ENCODE measurements at places on chromosomes 1 and 21.

GRCh38 chr1:98398649-98399048 lies 262.9 kb upstream of the SNX7 start:
- no peak for DNase-seq

DNA sequence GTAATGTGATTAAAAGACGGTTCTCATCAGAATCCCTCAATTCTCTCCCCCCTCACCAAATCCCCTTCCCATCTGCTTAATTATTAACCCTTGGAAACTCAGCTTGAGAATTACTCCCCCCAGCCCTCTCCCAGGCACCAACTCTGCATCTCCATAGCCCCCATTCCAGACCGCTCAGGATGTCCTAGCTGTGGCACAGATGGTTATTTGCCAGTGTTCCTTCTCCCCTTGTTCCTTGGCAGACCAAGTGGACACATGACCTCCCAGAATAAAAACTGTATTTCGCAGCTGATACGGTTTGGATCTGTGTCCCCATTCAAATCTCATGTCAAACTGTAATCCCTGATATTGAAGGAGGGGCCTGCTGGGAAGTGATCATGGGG lies 14.6 kb downstream of the HENMT1 start:
- no peak for DNase-seq

GRCh38 chr1:5891736-5892135 lies 100.5 kb downstream of the NPHP4 start:
- DNase-seq, result peak; percentile 6

DNA sequence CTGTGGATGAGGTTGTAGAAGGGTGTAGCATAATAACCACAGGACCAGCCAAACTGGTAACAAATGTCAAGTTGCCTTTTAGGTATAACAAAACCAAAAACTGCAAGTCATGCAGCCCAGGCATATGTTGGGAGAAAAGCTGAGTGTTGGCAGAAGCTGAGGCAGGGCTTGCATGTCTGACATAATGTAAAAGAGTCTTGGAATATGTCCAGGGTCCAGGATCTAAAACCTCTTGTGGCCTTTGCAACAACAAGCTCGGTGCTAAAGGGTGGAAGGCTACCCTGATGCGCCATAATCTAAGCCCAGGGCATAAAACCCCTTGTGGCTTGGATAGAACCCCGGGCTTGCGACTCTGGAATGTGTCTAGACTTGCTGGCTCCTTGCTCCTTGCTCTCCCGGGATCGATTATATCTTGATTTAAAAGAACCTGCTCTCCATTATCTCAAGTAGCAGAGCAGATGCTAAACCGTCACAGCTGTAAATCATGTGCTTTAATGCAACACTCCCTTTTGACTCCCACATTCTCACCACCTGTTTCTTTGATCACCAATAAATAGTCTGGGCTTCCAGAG lies 26.5 kb upstream of the SLC35A3 start:
- DNase-seq, result no peak

DNA sequence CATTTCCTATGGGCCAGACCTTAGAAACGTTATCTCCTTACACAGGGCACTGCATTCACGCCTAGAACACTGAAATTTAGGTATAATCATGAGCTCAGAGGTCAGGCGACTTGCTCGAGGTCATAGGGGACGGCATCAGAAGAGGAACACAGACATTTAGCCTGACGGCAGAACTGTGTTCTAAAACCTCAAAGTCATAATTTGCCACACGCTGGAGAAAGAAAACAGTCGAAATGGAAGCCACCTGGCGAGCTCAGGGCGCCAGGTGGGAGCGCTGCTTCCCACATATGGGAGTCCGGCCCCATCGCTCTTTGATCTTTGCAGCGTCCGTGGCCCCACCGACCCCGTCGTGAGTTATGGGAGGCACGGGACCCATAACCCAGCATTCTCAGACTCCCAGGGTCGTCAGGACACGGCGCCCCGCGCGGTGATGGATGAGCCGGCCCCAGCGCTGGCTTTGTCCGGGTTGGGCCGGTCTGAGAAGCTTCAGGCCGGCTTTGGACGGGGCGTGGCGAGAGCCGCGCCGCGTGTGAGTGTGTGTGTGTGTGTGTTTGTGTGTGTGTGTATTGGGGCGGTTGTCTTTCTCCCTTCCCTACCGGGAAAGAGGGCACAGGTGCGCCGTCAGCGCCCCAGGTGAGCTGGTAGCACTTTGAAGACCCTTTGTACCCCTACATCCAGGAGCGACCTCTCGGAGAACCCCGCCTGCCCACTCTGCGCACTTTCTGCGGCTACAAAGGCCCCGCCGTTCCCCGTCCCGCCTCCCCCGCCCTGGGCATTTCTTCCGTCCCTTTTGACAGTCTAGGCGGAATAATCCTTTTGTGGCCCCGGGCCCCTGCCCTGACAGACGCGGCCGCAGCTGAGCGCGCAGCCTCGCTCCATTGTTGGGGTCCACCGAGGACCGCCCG lies 861 bp upstream of the DRAXIN start:
- no peak for DNase-seq

DNA sequence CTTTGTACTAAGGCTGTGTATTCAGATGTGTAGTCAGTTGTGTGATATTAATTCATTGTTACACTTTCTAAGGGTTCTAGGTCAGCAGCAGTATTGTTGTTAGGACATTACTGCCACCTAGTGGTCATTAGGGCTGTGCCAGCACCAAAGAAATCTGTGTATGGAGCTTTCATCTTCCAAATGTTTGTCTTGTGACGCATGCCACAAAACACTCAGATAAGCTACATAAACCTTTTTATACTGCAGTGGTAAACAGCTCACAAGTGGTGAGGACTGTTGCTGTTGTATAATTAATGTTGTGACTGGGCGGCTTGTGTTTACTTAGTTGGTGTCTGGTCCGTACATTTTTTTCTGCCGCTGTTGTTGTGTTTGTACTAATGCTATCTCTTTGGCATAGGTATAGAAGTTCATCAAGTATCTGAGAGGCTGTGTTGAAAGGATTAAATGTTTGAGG lies 51.7 kb downstream of the S1PR1 start:
- DNase-seq, result peak; percentile 59

GRCh38 chr1:31095298-31095981 lies 29.9 kb upstream of the PUM1 start:
- no peak for DNase-seq

GRCh38 chr1:47876587-47876963 lies 120.6 kb downstream of the TRABD2B start:
- no peak for DNase-seq

DNA sequence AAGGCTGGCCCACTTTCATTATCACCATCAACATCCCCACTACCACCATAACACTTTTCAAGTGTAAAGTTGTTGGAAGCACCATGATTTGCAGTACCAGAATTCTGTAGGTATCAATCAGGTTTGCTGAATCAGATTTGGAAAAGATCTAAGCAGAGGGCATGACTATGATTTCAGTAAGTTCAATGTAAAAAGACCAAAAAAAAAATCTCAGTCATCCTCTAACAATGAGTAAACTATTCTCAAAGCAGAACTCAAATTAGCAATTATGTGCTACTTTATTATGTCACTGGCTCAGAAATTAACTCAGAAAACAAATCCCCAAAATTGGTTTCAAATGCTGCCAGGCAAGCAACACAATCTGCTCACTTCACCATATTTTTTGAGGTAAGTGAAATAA lies 187.8 kb upstream of the HP1BP3 start:
- no peak for DNase-seq

DNA sequence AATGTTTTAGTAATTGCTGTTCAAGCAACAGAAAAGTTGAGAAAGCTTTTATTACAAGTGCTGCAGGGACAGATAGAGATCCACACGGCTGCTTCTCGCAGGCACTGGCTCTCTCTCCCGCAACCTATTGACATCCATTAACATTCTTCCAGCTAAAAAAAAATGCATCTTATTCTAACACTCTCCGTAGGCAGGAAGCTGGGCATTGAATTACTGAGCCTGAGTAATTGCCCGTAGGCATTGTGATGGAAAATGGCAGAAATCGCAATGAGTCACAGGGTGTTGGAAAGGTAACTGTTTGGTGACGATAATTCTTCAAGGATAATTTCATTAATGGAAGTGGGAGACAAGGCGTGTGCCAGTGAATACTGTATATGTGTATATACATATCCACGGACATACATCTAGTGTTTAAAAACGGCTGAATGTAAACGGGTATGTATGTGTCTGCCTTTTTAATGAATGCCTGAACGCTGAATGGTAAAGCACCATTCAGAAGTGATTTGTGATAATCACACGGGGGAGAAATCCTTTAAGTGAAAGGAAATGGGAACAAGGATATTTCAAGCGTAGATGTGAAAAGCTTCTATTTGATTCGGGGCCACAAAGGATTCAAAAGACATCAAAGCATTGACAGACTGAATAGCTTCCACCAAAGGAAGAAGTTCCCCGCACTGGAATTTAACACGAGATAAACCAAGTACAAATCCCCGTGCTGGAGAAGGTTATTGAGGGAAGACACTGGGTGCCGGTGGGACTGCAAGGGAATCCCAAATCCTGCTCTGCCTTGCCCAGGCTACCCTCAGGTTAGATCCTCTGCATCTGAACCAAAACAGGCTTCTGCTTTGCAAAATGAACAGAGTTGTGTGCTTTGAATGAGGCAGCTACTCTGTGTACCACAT lies 567.2 kb downstream of the NPHP4 start:
- no peak for DNase-seq

- no peak for DNase-seq
These were observed 120.1 kb upstream of the ARHGEF16 start for GRCh38 chr1:3334366-3334765.

DNA sequence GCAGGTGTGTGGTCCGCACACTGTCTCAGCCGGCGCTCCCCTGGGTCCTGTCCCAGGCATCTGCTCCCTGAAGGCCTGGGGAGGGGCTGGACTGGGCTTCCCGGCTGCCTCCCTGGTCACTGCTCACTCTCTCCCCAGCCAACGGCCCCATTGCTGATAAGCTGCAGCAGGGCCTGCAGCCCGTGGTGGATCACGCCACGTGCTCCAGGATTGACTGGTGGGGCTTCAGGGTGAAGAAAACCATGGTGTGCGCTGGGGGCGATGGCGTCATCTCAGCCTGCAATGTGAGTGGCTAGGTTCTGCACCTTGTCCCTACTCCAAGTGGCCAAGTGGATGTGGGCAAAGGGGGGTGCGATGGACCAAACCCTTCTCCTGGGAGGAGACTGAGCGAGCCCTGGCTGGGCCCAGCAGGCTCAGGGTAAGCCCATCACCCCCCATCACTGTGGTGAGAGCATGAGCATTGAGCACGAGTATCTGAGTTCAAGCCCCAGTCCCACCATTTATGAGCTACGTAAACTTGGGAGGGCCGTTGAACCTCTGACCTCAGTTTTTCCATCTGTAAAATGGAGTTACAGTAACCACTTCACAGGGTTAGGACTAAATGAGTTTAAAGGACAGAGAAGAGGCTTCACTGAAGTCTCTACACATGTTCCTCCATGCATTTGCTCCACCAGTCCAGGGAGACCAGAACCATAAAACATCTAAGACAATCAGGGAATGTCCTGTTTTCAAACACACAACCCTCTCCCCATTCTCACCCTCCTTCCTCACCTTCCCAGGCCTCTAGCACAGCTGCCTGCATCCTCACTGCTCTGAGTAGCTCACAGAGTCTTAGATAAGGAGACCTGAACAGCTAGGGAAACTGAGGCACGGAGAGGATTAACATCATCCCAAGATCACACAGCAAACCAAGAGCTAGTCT lies 6.5 kb downstream of the CTRC start:
- no peak for DNase-seq

DNA sequence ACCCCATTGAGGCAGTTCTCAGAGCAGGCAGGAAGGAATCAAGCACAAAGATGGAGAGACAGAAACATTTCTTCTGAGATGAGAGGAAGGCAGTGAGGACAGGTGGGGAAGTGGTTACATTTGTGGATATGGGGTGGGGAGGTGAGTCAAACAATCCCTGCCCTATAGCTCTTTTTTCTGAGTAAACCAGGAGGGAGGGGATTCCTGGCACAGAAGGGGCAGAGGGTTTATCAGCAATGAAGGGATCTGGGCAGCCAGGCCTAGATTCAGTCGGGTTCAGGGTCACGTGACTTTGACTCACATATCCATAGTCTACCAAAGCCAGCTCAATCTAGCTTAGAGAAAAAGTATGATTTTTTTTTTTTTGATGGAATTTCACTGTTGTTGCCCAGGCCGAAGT lies 15.7 kb upstream of the PHC2 start:
- DNase-seq, result no peak

- DNase-seq, result no peak
These were observed 66.0 kb downstream of the TGFB2 start for GRCh38 chr1:218411101-218411500.

- no peak for DNase-seq
These were observed 40.8 kb upstream of the ACOT11 start for GRCh38 chr1:54507033-54507870.

DNA sequence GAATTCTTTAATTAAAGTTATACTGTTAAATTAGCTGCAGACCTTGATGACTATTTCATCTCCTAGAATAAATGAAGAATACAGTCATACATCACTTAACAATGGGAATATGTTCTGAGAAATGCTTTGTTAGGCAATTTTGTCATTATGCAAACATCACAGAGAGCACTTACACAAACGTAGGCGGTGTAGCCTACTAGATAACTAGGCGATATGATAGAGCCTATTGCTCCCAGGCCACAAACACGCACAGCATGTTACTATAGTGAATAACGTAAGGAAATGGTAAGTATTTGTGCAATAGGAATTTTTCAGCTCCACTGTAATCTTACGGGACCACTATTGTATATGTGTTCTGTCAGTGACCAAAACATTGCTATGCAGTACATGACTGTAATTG lies 37.6 kb upstream of the DESI2 start:
- DNase-seq, result no peak

DNA sequence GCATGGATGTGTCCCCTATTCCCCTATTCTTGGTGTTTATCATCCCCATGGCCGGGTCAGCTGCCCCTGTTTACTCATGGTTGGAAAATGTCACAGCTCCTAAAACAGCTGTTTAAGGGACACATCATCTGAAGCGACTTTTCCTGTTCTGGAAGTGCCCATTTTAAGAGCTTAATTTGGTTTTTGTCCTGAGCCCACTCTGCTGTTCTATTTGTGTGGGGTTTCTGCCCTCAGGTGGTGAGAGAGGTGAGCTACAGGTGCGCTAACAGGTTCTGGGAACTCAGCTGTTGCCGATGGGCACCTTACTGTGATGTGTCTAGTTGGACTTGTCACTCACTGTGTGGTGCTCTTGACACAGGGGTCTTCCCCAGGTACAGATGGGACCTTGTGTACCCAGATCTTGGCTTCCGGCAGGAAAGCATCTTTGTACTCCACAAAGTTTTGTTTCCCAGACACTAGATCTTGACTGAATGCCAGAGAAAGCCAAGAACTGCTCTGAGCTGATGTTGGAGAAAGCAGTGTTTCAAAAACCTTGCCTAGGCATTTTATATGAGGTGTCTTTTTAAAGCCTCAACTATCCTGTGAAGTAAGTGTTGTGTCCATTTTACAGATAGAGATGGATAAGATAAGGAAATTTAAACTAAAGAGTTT lies 59.0 kb upstream of the CD1D start:
- DNase-seq, result no peak

Data from lower lobe of right lung (tissue), 2 donors.